ENCODE measurements at places on chromosomes 12 and 14. TPM values are rescaled to one million over a fixed set of nuclear protein-coding genes. Genes with fewer than 3 reads are reported as not detected.

Gene GSG1
- total RNA-seq: not detected

DNA sequence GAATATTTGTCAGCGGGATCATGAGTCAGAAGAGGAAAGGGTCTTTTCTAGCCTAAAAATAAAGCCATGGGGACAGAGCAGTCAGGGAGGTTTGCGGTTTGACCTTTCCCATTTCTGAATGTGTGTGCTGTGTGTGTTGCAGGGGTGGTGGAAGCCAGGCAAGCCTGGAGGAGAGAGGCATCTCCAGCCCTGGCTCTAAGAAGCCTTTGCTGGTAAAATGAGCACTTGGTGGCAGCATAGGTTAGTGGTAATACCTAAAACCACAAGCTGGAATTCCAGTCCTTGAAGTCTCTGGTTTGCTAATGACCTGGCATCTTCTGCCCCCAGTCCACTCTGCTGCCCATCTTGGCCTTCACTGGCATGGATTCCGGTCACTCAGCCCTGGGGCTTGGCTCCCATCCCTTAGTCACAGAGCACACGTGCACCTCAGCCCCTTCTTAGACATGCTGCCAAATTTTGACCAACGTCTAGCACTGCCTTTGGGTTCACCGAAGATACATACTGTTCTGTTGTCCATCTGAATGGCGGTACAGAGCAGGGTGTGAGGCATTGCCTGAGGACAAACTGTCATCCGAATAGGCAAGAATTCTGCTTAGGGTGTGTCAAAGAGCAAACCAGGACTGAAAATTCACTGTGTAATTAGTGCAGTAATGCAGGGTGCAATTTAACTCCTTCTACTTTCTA, 52.7 kb downstream of the KCNA5 start:
- no peak overlapping the region for H3K4me3 ChIP-seq
- H3K27me3 ChIP-seq: no peaks in the 10 kb centered on the region
- no peaks in the 10 kb centered on the region for H3K4me1 ChIP-seq
- H3K36me3 ChIP-seq: no peaks in the 10 kb centered on the region

- H3K27ac ChIP-seq: no peak overlapping the region
- H3K4me1 ChIP-seq: no peaks in the 10 kb centered on the region
- no peaks in the 10 kb centered on the region for H3K27me3 ChIP-seq
- DNase-seq: no peak
- no peak overlapping the region for H3K4me3 ChIP-seq
Measured at GRCh38 chr14:86944434-86944833, 1048.5 kb downstream of the GALC start.

Gene SCNN1A
- 1.7 TPM for total RNA-seq

GRCh38 chr12:113424915-113425823, 3.0 kb downstream of the SDSL start:
- peaks cover 3% of the 10 kb centered on the region for H3K4me1 ChIP-seq
- DNase-seq: no peak
- H3K36me3 ChIP-seq: no peaks in the 10 kb centered on the region
- no peak overlapping the region for H3K4me3 ChIP-seq
- peaks cover 36% of the 10 kb centered on the region for H3K27me3 ChIP-seq
- no peak overlapping the region for H3K27ac ChIP-seq

Gene PALS1
- 14.9 TPM for total RNA-seq

Gene KERA
- not detected for total RNA-seq

GRCh38 chr14:104108570-104109541, 23.4 kb downstream of the ASPG start:
- H3K27ac ChIP-seq: no peak overlapping the region
- no peaks in the 10 kb centered on the region for H3K27me3 ChIP-seq
- H3K4me1 ChIP-seq: no peaks in the 10 kb centered on the region
- H3K4me3 ChIP-seq: no peak overlapping the region
- H3K36me3 ChIP-seq: no peaks in the 10 kb centered on the region

Gene DEPDC4
- not detected for total RNA-seq

Gene VWF
- not detected for total RNA-seq

- peaks cover 4% of the 10 kb centered on the region for H3K4me1 ChIP-seq
- no peaks in the 10 kb centered on the region for H3K36me3 ChIP-seq
- no peak overlapping the region for H3K27ac ChIP-seq
- H3K27me3 ChIP-seq: no peaks in the 10 kb centered on the region
Measured at GRCh38 chr14:69750495-69750894, 16.4 kb upstream of the SRSF5 start.

Gene HOXC5
- not detected for total RNA-seq

DNA sequence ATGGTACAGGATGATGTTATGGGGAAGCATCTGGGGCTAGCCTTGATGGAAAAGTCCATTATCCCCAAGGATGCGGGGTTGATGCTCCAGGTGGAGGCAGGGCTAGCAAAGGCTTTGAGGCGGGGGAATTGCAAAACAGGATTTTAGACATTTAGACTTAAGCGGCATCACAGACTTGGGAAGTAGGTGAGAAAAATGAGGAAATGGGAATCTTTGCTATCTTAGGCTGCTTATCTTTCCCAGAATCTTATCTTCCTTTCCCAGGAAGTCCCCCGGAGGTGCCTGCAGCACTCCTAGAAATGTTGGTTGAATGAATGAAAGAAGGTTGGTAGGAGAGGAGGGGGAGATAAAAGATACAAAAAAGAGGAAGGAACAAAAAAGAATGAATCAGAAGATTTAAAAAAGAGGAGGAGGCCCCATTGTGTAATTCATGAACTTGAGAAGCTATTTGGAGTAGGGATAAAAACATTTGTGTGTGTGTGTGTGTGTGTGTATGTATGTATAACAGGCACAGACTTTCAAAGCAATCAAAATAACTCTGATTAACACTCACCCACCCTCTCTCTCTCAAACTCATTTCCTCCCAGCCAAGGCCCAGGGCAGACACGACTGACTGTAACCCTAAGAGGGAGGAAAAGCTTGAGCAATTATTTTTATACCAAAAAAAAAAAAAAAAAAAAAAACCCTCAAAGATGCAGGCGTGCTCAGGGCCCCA, 62.5 kb upstream of the TBX3 start:
- H3K4me1 ChIP-seq: no peaks in the 10 kb centered on the region
- DNase-seq: no peak
- no peak overlapping the region for H3K27ac ChIP-seq
- H3K4me3 ChIP-seq: no peak overlapping the region

Gene KRT79
- 0.28 TPM for total RNA-seq

- no peak overlapping the region for H3K4me3 ChIP-seq
- H3K27ac ChIP-seq: peak overlapping the region; percentile 92
- DNase-seq: no peak
Measured at GRCh38 chr14:105862581-105863239, 336.3 kb downstream of the TMEM121 start.

Gene PAH
- total RNA-seq: 0.30 TPM

GRCh38 chr12:83784298-83784890, 1097.7 kb downstream of the TMTC2 start:
- no peak for DNase-seq
- no peaks in the 10 kb centered on the region for H3K4me1 ChIP-seq
- no peak overlapping the region for H3K27ac ChIP-seq
- H3K36me3 ChIP-seq: no peaks in the 10 kb centered on the region
- no peak overlapping the region for H3K4me3 ChIP-seq

DNA sequence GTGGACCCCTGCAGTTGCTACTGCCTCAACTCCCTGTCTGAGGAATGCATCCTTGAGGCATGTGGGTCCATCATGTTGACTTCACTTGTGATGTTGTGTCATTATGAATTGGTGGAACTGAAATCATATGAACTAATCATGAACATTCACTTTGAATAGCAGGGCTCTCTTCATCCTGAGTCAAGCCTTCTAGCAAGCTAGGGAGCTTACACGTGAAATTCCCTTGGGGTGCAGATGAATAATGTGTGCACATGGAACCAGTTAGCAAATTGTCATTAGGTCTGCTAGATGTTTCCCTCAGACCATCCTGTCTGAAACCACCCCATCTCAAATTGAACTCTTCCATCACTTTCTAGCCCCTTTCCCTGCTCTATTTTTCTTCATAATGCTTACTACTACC, 3.6 kb downstream of the COQ6 start:
- no peaks in the 10 kb centered on the region for H3K27me3 ChIP-seq
- H3K27ac ChIP-seq: no peak overlapping the region
- no peak overlapping the region for H3K4me3 ChIP-seq
- H3K4me1 ChIP-seq: peaks cover 22% of the 10 kb centered on the region

DNA sequence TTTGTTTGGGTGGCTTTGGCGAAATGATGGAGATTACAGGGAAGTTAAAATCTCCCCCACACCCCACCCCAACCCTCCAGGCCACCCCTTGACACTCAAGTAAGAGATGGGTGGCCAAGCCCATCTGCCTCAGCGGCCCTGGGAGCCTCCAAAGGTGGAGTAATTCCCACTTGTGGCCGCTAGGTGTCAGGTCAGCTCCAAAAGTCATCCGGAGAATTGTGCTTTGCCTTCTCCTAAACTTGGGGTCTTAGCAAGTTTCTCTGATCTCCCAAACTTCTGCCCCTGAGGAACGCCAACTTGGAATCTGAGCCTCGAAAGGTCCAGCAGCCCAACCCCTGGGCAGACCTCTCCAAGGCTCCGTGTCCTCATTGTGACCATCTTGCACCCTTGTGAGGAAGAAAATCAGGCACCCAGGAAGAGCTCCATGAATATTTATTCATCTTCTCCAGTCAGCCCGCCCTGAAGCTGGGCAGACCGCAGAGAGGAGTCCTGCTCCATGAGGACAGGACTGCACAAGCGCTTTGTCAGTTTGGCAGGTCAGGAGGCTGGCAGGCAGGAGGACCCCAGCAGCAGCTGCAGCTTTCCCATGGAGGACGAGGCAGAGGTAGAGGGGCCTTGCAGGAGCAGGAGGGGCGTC, 46.7 kb downstream of the LRRC74A start:
- H3K36me3 ChIP-seq: no peaks in the 10 kb centered on the region
- peaks cover 37% of the 10 kb centered on the region for H3K27me3 ChIP-seq
- no peak overlapping the region for H3K4me3 ChIP-seq
- H3K4me1 ChIP-seq: peaks cover 5% of the 10 kb centered on the region
- peak; percentile 59 for DNase-seq

Gene MYF6
- total RNA-seq: not detected

GRCh38 chr14:50943943-50944646, at the start of gene PYGL:
Gene PYGL (minus strand): TSS chr14:50944483. CDS start chr14:50944403, 80 bp downstream.
- no peaks in the 10 kb centered on the region for H3K36me3 ChIP-seq
- no peak within 1 kb of the TSS for H3K27ac ChIP-seq
- no peak for DNase-seq
- peak within 1 kb of the TSS; percentile 81 for H3K4me3 ChIP-seq
- no peaks in the 10 kb centered on the region for H3K4me1 ChIP-seq
- peaks cover 29% of the 10 kb centered on the region for H3K27me3 ChIP-seq

Gene ANO2
- not detected for total RNA-seq

DNA sequence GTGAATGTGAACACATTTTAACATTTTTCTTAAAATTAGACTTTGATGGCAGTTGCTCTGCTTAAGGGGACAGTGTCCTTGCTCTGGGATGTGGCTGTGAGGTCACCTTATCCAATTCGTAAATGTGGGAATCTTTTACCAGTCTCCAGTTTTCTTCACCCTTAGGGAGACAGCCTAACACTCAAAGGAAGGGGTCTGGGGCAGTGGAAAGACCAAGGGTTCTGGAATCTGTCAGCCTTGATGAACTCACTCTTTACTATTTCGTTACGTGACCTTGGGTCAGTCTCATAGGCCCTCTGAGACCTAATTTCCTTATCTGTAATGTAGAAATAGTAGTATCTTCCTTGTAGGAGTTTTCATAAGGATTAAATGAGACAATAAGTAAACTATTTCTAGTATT, 245.6 kb upstream of the ATP2B1 start:
- peaks cover 12% of the 10 kb centered on the region for H3K4me1 ChIP-seq
- H3K4me3 ChIP-seq: no peak overlapping the region
- H3K27me3 ChIP-seq: no peaks in the 10 kb centered on the region
- H3K36me3 ChIP-seq: no peaks in the 10 kb centered on the region

DNA sequence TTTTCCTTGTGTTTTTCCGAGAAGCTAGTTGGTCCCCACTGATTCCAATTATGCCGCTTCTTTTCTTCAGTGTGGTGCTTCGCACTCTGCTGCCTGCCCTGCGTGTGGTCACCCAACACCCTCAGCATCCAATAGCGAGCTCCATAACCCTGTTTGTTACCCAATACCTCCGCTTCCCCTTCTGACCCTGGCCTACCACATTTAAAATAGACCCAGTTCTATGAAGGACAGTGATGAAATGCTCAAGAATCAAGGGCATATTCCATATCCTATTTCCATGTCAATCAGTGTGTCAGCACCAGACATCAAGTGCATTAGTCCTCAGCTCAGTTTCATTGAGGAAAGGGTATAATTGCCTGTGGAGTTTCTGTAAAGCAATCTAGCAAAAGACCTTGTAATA, 9.5 kb downstream of the NDRG2 start:
- peaks cover 9% of the 10 kb centered on the region for H3K27me3 ChIP-seq
- no peak overlapping the region for H3K4me3 ChIP-seq
- H3K4me1 ChIP-seq: no peaks in the 10 kb centered on the region
- no peak overlapping the region for H3K27ac ChIP-seq

DNA sequence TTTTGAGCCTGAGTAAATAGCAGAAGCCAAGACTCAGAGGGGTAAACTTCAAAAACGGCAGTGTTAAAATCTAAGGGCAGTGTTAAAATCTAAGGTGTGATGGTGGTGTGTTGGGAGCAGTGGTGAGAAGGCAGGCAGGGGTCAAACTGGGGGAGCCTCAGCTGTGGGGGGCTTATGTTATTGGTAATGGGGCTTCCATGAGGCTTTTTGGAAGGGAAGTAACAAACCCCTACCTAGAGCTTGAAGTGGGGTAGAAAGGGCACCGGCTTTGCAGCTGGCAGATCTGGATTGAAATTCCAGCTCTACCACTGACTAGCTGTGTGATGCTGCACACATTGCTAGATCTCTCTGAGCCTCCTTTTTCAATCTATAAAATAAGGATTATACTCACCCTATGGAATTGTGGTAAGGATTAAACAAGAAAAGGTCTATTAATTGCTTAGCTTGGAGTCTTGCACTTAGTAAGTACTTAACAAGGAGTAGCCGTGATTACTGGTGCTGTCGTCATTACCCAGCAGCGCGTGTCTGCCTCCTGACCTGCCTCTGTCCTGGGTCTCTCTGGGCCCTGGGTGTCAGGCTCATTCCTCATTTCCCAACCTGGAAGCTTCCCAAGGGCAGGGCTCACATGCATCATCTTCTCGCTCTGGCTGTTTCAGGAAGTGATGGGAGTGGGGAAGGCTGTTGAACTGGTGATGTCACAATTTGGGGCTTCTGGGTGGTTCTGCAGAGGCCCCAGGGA, 18.5 kb upstream of the KRT80 start:
- no peak overlapping the region for H3K4me3 ChIP-seq
- H3K36me3 ChIP-seq: no peaks in the 10 kb centered on the region
- peaks cover 35% of the 10 kb centered on the region for H3K27me3 ChIP-seq
- H3K27ac ChIP-seq: no peak overlapping the region
- DNase-seq: no peak
- H3K4me1 ChIP-seq: no peaks in the 10 kb centered on the region

GRCh38 chr14:95144849-95145248, 12.5 kb downstream of the DICER1 start:
- H3K27ac ChIP-seq: no peak overlapping the region
- no peak overlapping the region for H3K4me3 ChIP-seq
- no peak for DNase-seq
- H3K36me3 ChIP-seq: no peaks in the 10 kb centered on the region

- H3K4me1 ChIP-seq: no peaks in the 10 kb centered on the region
- no peaks in the 10 kb centered on the region for H3K27me3 ChIP-seq
- no peak overlapping the region for H3K4me3 ChIP-seq
- H3K27ac ChIP-seq: no peak overlapping the region
- H3K36me3 ChIP-seq: no peaks in the 10 kb centered on the region
Measured at GRCh38 chr14:72686101-72686500, 207.8 kb downstream of the DPF3 start.

Gene ITGB7
- total RNA-seq: 590 TPM
